ENCODE measurements at places on chromosomes 3 and 15. TPM values are rescaled to one million over a fixed set of nuclear protein-coding genes. Genes with fewer than 3 reads are reported as not detected.

Gene SLC12A6
- total RNA-seq = 25.5 TPM

Gene SERINC4
- total RNA-seq = not detected

Gene STOML1
- 18.9 TPM for total RNA-seq

Gene LEKR1
- 0.59 TPM for total RNA-seq

Gene IL12A
- total RNA-seq = 1.9 TPM

DNA sequence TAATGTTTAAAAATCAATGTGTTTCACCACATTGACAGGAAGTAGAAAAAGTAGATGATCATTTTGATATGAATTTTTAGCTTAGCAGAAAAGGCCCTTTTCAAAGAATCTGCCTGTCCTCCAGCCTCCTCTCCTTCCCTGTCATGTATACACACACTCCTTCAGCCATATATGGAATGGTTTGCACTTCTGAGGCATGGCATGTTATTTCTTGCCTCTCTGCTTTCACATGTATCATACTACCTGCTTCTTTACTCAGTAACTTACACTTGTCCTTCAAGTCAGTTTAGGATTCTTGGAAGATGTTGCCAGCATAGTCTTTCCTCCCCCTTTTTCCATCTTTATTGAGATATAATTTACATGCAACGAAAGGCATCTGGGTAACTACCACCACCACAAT is 79.0 kb downstream of the REC114 start:
- H3K27ac ChIP-seq = no peak overlapping the region
- DNase-seq = no peak
- H3K36me3 ChIP-seq = peaks cover under 1% of the 10 kb centered on the region

DNA sequence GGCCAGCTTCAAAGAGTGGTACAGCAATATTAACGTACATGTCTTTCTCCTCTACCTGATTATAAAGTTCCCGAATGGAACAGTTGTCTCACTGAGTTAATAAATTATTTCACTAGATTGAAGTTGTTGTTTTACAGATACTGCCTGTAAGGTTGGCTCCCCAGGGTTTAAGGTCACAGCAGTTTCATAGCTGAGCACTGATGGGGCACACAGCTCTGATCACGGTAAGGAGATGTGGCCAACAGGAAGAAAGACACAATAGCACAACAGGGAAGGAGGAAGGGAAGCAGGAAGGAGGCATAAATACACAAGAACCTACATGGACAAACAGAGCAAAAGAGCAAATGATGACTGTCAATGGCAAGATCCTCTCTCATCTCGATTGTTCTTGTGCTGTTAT is 215.6 kb downstream of the WNT5A start:
- no peaks in the 10 kb centered on the region for H3K36me3 ChIP-seq
- H3K4me3 ChIP-seq = no peak overlapping the region
- no peak overlapping the region for H3K27ac ChIP-seq
- peaks cover 3% of the 10 kb centered on the region for H3K4me1 ChIP-seq
- no peaks in the 10 kb centered on the region for H3K27me3 ChIP-seq

- peaks cover 3% of the 10 kb centered on the region for H3K36me3 ChIP-seq
- H3K4me3 ChIP-seq = no peak overlapping the region
- peaks cover 29% of the 10 kb centered on the region for H3K27me3 ChIP-seq
- H3K4me1 ChIP-seq = no peaks in the 10 kb centered on the region
- no peak overlapping the region for H3K27ac ChIP-seq
Measured at GRCh38 chr3:99069973-99070372, 168.5 kb upstream of the DCBLD2 start.

DNA sequence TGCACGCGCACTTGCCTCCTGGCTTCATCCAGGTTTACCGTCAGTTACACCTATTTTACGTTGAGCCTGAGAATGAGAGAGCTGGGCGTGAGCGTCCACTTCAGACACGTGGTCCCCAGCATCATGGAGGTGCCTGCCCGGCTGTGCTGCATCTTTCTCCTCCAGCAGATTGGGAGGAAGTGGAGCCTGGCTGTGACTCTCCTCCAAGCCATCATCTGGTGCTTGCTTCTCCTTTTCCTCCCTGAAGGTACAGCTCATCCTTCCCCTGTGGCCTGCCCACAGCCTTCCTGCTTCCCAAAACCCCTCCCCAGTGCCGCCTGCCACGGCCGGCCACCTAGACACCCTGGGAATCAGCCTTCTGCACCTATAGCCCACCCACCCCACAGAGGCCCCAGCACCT is 31.6 kb downstream of the SLC22A14 start:
- no peak for DNase-seq
- H3K27me3 ChIP-seq = no peaks in the 10 kb centered on the region
- no peak overlapping the region for H3K4me3 ChIP-seq
- peaks cover 20% of the 10 kb centered on the region for H3K36me3 ChIP-seq
- H3K4me1 ChIP-seq = no peaks in the 10 kb centered on the region

- H3K36me3 ChIP-seq = no peaks in the 10 kb centered on the region
- no peak for DNase-seq
- H3K4me3 ChIP-seq = peak overlapping the region; percentile 71
- peaks cover 13% of the 10 kb centered on the region for H3K4me1 ChIP-seq
- no peak overlapping the region for H3K27ac ChIP-seq
Measured at GRCh38 chr15:61226361-61227256, 2.5 kb downstream of the RORA start.

- H3K36me3 ChIP-seq = peaks cover 6% of the 10 kb centered on the region
- peaks cover 2% of the 10 kb centered on the region for H3K27me3 ChIP-seq
- DNase-seq = no peak
- no peak overlapping the region for H3K4me3 ChIP-seq
- no peaks in the 10 kb centered on the region for H3K4me1 ChIP-seq
- no peak overlapping the region for H3K27ac ChIP-seq
Measured at GRCh38 chr3:18007980-18008379, 265.5 kb upstream of the TBC1D5 start.

DNA sequence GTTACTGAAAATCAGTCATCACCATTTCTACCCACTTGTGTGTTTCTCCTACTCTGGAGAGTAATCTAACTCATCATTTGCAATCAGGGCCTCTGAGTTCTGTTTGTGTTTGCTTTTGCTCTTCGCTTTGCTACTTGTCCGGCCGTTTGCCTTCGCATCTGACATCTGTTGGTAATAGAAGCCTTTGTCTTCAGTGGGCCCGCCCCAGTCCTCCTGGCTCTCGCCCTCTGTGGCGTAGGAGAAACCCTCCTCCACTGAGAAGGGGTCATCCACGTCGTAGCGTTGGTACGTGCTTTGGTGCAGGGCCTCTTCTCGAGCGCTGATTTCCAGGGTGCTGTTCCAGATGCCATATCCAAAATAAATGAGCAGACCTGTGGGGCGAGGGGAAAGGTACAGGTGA is 48.3 kb downstream of the CLDN11 start:
- no peaks in the 10 kb centered on the region for H3K36me3 ChIP-seq
- H3K27me3 ChIP-seq = peaks cover 4% of the 10 kb centered on the region
- peaks cover 3% of the 10 kb centered on the region for H3K4me1 ChIP-seq
- no peak overlapping the region for H3K4me3 ChIP-seq
- no peak overlapping the region for H3K27ac ChIP-seq

DNA sequence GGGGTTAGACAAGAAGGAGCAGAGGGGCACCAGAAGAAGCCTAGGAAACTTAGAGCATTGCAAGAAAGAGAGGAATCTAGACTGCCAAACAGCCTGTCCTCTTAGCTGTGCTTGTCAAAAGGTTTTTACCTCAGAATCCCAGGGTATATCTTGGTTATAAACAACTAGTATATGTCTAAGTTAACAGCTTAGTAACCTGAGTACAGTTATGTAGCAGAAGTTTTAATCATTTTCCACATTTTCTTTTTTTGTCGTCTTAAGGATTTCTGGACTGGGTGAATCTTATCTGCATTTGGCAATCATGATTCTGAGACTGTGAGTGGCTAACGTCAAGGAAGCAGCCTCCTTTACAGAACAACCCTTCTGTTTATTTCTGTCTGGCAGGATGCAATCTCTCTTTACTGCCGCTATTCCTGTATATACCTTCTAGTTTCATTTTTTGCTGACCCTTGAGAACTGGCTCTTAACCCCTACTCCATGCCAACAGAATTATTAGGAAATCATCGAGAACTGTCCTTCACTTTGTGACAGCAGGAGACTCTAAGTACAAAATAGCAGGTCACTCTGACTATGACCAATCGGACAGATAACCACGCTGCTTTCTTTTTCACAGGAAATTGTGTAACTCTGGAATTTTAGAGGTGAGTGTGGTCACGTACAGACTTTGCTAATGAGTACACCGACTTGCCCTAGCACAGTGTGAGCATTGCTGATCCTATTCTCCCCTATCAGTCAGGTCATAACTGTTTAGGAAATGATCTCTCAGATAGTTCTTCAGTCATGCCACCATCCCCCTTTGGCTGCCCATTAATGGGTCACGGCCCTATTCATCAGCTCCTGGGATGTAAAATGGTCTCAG is 3.3 kb upstream of the CP start:
- no peak for DNase-seq
- H3K27ac ChIP-seq = peak overlapping the region; percentile 83
- H3K4me1 ChIP-seq = peaks cover 30% of the 10 kb centered on the region
- H3K27me3 ChIP-seq = no peaks in the 10 kb centered on the region

DNA sequence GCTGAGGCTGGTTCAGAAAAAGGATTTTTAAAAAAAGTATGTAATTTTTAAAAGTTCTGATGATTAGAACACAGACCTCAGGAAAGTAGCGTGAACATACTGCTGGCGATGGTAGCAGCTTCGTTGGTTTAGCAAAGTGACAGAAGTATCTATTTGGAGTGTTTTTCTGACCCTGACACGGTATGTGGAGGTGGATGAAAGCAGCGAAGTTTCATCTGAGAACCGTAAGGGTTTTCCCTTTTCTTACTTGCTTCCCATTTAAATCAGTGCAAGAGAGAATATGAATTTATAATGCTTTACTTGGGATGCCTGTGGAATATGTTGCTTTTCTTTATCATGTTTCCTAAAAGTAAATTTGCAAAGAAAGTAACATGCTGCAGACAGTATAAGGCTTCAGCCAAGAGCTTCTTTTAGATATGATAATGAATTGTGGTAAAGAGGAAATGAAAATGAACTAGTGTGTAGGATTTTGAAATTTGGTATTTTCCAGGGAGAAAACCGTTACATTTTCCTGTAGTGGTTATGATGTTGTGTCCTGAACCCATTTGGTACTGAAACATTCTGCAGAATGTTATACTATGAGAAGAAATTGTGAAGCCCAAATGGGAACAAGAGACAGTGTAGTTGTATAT is 3.9 kb downstream of the CHST2 start:
- no peak overlapping the region for H3K27ac ChIP-seq
- H3K4me1 ChIP-seq = peaks cover 24% of the 10 kb centered on the region
- no peak overlapping the region for H3K4me3 ChIP-seq
- peaks cover 4% of the 10 kb centered on the region for H3K36me3 ChIP-seq
- H3K27me3 ChIP-seq = peaks cover 2% of the 10 kb centered on the region

Data from chondrocyte (in vitro differentiated cells).